Lower leg skin (tissue), 4 donors: ENCODE measurements at places on chromosomes 3 and 15.

GRCh38 chr3:82355228-82355627 lies 593.8 kb upstream of the GBE1 start:
- no peak for DNase-seq

GRCh38 chr15:85010071-85010385 lies 28.4 kb downstream of the PDE8A start:
- DNase-seq = no peak

DNA sequence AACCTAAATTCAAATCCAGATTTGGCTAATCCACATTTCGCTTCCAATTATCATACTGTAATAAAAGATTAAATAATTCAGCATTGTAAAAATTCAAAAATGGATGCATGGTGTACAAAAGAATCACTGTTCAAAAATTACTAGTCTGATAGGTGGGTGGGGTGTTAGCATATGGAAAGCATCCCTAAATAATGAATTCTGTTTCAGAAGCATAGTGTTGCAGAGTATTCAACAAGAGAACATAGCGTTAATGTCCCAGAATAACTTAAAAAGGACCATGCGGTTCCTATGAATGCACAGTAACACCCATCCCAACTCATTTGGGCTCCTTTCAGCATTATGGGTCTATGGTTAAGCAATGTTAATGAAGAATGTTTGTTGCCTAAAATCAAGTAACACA lies 51.1 kb downstream of the MORC1 start:
- no peak for DNase-seq

DNA sequence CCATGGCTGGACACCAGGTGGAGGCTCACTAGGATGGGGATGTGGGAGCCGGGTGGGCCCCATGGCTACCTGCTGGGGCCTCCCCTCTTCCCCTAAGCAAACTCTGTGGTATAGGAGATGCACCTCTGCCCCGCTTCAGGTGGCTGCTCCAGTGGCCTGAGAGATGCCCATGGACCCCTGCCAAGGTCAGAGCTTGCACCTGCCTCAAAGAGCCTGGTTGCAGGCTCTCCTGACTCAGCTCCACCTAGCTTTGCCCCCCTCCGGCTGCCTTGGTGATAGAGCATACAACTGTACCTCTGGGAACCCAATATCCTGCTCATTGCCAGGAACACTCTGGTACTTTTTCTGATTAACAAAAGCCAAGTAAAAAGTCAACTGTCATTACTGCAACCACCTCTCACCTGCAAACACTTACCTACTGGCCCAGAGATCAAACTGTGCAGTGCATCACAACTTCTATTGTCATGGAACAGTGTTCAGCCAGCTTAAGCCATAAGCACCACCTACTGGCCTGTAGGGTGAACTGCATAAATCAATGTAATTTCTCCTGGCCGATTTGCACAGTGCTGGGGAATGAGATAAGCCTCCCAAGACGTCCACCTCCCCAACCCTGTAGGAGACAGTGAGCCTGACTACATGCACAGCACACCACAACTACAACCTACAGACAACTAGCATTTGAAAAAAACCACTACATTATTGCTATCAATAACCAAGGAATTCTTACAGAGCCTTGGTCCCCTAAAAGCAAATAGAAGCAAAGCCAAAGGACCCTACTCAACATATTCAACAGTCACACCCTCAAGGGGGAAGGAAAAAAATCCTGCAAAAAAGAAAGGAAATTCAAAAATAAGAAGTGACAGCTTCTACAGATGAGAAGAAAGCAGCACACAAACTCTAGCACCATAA lies 352.4 kb upstream of the ARHGEF26 start:
- peak; percentile 33 for DNase-seq

- no peak for DNase-seq
These were observed 212.1 kb downstream of the P3H2 start for GRCh38 chr3:189908646-189909045.

GRCh38 chr3:8709287-8709686 lies 24.3 kb upstream of the CAV3 start:
- DNase-seq = no peak

DNA sequence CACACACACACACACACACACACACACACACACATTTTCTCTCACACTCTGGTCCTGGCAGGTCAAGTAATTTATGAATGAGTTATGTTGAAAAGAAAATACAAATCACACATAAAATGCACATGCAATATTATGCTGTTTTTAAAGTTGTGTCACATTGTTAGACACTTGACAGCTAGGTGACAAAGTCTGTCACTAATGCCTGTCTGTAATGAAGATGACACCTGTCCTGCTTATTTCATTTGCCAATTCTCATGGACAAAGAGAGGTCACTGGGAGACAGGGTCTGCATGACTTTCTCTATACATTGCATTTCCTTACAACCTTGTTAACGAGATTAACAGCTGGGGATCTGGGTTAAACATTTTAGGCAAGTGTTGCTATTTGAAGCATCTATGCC lies 71.2 kb downstream of the ARPP21 start:
- no peak for DNase-seq

DNA sequence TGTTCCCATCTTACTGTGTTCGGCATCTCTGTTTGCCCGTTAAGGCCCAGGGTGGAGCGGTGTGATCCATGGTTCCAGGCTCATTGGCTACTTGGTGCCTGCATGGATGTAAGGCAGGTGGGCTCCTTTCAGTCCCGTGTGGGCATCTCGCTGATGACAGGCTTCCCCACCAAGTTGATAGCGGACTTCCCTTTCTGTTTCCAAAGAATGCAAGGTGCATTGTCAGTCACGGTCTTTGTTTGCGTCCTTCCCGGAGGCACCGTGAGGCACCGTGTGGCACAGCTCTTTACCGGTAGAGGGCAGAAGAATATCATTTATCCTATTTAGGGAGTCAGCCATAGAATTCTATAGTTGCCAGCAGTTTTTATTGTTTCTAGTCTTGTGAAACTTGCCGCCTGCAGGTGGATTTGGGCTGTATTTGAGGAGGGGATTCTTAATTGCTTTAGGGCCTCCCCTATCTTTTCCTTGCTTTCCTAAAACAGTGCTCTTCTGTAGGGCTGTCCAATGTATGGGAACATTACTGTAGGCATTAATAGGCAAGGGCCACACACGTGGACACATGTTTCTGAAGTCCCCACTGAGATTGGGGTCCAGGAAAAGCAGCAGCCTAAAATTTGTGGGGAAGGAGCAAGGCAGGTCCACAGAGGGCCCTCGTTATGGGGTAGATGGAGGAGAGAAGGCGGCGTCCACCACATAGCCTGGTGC lies 244.1 kb downstream of the SLCO3A1 start:
- DNase-seq = no peak

- DNase-seq = no peak
These were observed 502.2 kb upstream of the LMCD1 start for GRCh38 chr3:7999384-7999783.

GRCh38 chr3:8867646-8868045 lies 95.6 kb downstream of the RAD18 start:
- no peak for DNase-seq

GRCh38 chr3:16873872-16874271 lies 10.9 kb upstream of the PLCL2 start:
- DNase-seq = no peak

- DNase-seq = no peak
These were observed 67.1 kb downstream of the MAGI1 start for GRCh38 chr3:65971293-65972252.

GRCh38 chr3:192884777-192885773 lies 32.6 kb downstream of the MB21D2 start:
- DNase-seq = no peak

DNA sequence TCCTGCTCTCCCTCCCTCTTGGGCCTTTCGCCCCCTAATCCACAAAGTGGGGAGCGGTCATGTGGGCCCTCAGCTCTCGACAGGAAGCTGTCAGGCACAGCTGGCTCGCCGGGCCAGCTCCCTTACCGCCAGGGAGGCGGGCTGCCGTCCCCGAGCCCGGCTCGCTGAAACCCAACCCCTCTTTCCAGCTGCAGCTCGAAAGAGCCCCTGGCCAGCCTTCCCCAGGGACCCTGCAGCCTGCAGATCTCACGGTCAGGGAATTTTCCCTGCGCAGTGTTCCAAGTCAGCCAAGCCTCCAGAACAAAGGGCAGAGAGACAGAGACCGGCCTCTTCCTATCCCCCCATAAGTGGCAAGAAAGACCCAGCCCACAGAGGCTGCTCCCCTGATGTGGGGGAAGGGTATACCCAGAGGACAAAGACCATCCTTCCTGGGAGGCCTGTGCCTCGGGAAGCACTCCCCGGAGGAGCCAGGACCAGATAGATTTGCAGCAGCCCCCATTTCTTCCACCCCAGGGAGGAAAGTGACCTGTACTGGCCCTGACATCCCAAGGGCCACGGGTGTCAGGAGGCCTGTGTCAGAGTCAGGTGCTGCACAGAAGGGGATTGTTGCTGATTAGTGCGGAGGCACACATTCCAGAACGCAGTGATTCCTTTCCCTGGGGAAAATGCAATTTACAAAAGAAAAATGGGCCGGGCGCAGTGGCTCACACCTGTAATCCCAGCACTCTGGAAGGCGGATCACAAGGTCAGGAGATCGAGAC lies 32.6 kb downstream of the MAGEF1 start:
- no peak for DNase-seq

- DNase-seq = no peak
These were observed 455.6 kb downstream of the TBL1XR1 start for GRCh38 chr3:176741664-176742047.

DNA sequence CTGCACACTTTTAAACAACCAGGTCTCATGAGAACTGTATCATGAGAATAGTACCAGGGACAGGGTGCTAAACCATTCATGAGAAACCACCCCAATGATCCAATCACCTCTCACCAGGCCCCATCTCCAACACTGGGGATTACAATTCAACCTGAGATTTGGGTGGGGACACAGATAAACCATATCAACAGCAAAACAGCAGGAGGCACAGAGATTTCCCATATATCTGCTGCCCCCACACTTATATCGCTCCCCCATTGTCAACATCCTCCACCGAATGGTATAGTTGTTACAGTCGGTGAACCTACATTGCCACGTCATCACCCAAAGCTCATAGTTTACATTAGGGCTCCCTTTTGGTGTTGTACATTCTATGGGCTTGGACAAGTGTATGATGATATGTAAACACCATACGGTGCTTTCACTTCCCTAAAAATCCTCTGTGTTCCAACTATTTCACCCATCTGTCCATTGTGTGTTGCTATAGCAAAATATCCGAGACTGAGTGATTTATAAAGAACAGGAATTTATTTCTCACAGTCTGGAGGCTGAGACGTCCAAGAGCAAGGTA lies 224.8 kb downstream of the FAM43A start:
- DNase-seq = no peak

GRCh38 chr3:135084405-135084804 lies 289.3 kb downstream of the EPHB1 start:
- DNase-seq = no peak

GRCh38 chr3:34008836-34009809 lies 210.7 kb downstream of the PDCD6IP start:
- no peak for DNase-seq

GRCh38 chr15:78204351-78205309 lies 29.7 kb downstream of the ACSBG1 start:
- peak; percentile 83 for DNase-seq

- no peak for DNase-seq
These were observed 123.8 kb downstream of the B3GALNT1 start for GRCh38 chr3:160981217-160981938.

- DNase-seq = no peak
These were observed 331.7 kb downstream of the RBMS3 start for GRCh38 chr3:29612536-29612935.

DNA sequence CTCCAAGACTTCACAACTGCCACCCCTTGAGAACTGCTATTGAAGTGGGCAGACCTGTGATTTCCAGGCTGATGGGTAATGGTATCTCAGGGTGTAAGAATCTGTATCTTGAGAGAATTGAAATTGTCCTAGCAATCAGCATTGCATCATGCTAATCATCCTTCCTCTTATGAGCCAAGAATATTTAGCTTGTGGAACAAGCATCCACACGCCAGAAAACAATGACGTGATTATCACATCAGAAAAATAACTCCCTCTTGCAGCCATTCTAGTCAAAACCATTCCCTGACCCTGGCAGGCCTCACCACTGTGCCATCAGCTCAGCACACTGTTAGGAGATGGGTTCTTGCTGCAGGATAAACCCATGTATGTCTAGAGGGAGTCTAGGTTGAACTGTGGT lies 6.7 kb downstream of the BCL2L10 start:
- no peak for DNase-seq

- DNase-seq = no peak
These were observed 312.9 kb downstream of the PDCD6IP start for GRCh38 chr3:34111361-34111760.

DNA sequence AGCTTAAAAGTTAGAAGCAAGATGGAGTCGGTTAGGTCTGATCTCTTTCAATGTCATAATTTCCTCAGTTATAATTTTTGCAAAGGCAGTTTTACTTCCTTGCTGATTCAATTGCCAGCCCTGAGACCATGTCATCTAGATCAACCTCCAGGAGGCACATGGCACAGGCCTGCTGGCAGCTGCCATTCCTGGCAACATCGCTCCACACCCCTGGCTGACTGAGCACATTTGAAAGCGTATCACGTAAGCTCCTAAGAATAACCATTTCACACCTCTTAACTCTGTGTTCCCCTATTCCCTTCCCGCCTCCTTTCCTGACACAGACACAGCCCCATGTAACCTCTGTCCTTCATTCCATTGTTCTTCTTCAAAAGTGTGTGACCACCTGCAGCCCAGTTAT lies 313.9 kb upstream of the CTNNB1 start:
- DNase-seq = peak; percentile 29

- DNase-seq = no peak
These were observed 267.3 kb downstream of the RORA start for GRCh38 chr15:60961541-60962485.

DNA sequence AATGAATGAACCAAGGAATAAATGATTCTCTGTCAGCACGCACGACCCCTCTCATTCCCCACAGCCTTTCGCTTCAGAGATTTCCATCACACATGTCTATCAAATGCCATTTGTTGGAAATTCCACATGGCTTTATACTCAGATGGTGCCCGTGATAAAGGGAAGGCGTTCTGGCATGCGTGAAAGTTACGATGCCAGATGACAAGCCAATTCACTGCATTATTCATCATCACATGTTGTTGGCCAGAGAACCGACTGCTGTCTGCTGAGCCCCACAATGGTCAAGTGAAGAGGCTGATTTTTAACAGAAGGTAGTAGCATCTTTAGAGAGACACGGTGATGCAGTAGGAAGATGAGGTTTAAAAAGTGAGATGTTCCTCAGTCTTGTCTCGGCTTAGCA lies 74.1 kb upstream of the FRMD4B start:
- no peak for DNase-seq

- DNase-seq = no peak
These were observed 35.0 kb upstream of the CAPN3 start for GRCh38 chr15:42324308-42324707.

DNA sequence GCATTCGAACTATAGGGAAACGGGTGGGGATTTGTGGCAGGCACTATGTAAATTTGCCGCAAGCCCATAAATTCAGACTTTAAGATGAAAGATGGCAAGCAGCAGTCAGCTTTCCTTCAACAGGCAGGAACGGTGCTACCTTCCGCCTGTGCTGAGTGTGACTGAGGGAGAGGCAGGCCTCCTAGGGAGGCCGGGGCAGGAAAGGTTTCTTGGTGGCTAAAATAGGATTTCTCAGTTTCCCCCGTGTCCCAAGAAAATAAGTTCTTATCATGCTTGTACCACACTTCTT lies 12.5 kb downstream of the FLNB start:
- no peak for DNase-seq

- no peak for DNase-seq
These were observed 192.0 kb downstream of the UBE2E2 start for GRCh38 chr3:23395115-23395514.

- no peak for DNase-seq
These were observed 4.0 kb downstream of the LMCD1 start for GRCh38 chr3:8505621-8506020.

- DNase-seq = no peak
These were observed 30.6 kb upstream of the ADAMTS7 start for GRCh38 chr15:78841891-78842290.

GRCh38 chr3:196650740-196651311 lies 11.3 kb downstream of the NRROS start:
- DNase-seq = no peak
